Suppressor macrophage (primary cell): ENCODE measurements at places on chromosomes 4 and X.

- no peak for DNase-seq
Observed at GRCh38 chrX:123193101-123193500, 9.0 kb downstream of the GRIA3 start.

DNA sequence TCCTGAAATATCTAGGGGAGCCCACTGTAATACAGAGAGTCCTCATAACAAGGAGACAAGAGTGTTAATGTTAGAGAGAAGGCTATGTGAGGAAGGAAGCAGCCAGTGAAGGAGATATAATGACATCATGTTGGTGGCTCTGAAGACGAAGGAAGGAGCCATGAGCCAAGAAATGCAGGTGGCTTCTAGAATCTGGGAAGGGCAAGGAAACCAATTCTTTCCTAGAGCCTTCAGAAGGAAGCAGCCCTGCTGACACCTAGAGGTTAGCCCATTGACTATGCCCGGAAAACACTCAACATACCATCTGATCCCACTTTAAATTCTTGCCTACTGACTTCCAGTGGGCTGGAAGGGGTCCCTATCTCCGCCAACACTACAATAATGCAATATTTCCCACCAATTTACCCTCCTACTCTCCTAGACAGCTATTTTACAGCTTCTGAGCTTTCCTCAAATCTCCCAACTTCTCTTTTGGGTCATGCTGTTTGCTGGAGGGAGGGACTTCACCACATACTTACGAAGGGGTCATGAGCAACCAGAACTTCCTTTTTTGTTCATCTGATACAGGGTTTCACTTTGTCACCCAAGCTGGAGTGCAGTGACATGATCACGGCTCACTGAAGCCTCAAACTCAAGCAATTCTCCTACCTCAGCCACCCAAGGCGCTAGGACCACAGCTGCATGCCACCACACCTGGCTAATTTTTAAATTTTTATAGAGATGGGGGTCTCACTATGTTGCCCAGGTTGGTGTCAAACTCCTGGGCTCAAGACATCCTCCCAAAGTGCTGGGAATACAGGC is 25.2 kb upstream of the G3BP2 start:
- DNase-seq: peak; percentile 77

- no peak for DNase-seq
Observed at GRCh38 chr4:48305508-48305907, 35.8 kb upstream of the SLAIN2 start.

- no peak for DNase-seq
Observed at GRCh38 chr4:81378386-81378785, 93.3 kb downstream of the RASGEF1B start.

GRCh38 chrX:136106920-136107528 is 40.3 kb upstream of the FHL1 start:
- no peak for DNase-seq

GRCh38 chrX:30819080-30819479 is 70.0 kb downstream of the TAB3 start:
- no peak for DNase-seq

DNA sequence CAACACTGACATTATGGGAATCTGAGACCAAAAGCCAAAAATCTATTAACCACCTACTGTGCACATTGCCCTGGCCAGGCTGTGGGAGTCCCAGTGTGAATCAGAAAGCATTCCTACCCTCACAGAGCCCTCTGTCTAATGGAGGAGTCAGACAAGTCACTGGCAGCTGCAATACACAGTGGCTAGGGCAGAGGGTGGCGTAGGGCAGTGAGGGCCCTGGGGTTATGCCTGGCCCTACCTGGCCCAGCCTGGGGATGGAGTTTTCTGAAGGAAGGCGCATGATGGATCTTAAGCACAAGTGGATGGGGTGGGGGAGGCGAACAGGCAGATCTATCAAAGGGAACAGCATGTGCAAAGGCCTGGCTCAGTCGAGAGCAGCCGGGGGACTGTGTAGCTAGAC is 10.8 kb downstream of the JAKMIP1 start:
- DNase-seq: no peak

- DNase-seq: no peak
Observed at GRCh38 chr4:106273831-106274230, 42.2 kb downstream of the TBCK start.

GRCh38 chr4:53633608-53634007 is 42.3 kb upstream of the LNX1 start:
- peak; percentile 11 for DNase-seq

DNA sequence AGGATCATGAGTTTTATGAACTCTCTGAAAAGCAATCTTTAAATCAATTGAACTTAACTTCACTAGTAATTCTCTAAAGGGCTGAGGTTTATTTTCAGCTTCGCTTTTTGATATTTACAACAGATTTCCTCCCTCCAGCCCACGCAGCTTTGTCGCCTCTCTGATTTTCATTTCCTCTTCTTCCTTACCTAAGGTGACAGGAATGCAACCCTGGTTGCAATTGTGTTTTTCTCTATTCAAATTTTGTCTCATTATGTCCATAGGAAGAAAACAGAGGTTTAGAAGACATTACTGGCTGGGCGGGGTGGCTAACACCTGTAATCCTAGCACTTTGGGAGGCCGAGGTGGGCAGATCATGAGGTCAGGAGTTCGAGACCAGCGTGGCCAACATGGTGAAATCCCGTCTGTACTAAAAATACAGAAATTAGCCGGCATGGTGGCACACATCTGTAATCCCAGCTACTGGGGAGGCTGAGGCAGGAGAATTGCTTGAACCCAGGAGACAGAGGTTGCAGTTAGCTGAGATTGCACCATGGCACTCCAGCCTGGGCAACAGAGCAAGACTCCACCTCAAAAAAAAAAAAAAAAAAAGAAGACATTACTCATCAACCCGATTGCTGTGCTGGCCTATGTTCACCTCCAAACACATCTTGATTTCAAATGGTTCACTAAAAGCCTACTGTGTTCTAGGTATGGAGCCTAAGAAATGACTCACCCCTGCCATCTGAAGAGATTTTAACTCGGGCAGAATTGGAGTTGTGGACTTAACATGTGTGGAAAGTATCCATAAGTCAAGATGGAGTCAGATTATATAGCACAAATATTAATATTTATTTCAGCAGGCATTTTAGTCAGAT is 36.8 kb downstream of the VSIG4 start:
- peak; percentile 59 for DNase-seq

DNA sequence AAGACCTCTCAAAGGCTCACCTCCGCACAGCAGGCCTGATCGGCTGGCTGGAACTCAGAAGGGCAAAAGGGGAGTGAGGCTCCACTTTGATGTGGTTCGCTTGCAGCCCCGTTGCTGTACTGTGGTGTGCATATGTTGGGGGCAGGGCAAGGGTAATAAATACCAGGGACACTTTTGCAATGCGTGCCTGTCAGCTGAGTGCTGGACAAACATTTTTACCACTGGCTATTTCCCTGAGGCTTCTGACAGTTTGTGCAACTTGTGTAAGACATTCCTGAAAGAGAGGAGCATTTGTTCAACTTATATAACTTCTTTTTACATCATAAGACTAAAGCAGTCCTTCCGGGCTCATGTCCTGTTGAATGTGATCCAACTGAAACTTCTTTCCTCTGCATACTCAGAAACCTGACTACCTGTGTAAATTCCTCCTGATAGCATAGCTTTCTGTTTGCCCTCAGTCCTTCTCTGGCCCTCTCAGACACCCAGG is 82.3 kb downstream of the SPRY1 start:
- DNase-seq: peak; percentile 26

DNA sequence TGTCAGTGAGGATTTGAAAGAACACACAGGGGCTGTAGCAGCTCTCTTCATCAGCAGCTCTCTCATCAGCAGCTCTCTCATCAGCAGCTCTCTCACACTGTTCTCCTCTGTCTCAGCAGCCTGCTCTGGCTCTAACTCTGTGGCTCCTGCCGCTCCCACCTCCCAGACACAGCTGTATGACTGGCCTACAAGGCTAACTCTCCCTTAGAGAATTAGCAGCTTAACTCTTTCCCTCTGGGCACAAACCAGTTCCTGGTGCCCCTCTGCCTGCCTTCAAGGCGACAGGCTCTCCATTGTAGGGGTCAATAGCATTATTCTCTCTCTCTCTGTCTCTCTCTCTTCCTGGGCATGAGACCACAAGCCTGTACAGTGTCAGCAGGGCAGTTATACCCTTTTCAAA is 385.6 kb upstream of the PCDH10 start:
- no peak for DNase-seq

- no peak for DNase-seq
Observed at GRCh38 chr4:8856835-8857621, 14.6 kb downstream of the HMX1 start.

GRCh38 chr4:186105647-186106321 is 1.3 kb downstream of the FAM149A start:
- no peak for DNase-seq

- no peak for DNase-seq
Observed at GRCh38 chr4:37687681-37688080, 1.5 kb upstream of the RELL1 start.

DNA sequence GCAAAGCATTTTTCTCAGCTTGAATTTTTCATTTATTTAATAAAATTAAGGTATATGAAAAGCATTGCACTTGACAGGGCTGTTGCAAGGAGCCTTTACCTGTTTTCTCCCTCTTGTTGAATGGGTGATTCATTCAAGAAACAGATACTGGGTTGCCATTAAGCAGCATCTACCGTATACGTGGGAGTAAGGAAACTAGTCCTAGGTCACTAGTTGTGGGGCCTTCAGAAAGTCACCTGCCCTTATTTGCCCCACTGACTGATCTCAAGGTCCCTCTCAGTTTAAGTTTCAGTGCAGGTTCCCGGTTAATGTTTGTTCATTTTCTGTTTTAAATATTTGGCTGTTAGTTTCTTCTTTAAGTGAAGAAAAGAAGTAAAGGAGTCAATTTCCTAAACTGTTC is 34.0 kb downstream of the LHFPL1 start:
- DNase-seq: no peak

GRCh38 chr4:152815078-152815477 is 35.3 kb downstream of the ARFIP1 start:
- peak; percentile 45 for DNase-seq

DNA sequence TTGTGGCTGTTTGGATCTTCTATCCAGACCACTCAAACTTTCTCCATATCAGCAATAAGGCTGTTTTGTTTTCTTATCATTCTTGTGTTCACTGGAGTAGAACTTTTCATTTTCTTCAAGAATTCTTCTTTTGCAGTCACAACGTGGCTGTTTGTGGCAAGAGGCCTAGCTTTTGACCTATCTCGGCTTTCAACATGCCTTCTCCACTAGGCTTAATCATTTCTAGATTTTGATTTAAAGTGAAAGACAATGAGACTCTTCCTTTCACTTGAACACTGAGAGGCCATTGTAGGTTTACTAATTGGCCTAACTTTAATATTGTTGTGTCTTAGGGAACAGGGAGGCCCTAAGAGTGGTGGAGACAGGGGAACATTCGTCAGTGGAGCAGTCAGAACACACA is 19.1 kb downstream of the FGF2 start:
- DNase-seq: no peak

- DNase-seq: no peak
Observed at GRCh38 chr4:102525504-102525903, 24.3 kb downstream of the NFKB1 start.

- no peak for DNase-seq
Observed at GRCh38 chr4:167079762-167080161, 154.5 kb downstream of the SPOCK3 start.

DNA sequence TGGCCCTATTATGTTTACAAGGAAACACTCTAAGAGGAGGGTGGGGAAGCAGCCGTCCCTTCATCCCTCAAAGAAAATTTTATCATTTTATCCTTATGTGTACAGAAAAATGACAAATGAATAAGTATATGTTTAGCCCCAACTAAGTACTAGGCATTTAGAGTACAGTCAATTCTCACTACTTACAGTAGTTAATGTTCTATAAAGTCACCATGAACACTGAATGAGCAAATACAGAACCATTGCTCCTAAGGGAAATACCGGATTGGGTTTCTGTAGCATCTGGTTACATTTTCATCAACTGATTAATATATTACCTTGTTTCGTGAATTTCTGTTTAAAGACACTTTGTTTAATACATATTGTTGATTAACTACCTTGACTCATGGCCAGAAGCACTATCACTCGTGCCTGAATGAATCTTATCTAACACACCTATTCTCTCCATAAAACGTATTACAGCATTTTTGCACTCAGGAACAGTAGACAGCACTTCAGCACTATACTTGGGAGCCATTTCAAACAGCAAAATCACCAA is 109.3 kb downstream of the ASB9 start:
- no peak for DNase-seq

GRCh38 chrX:39613482-39613995 is 484.2 kb downstream of the BCOR start:
- DNase-seq: peak; percentile 53

- DNase-seq: no peak
Observed at GRCh38 chr4:38512840-38513239, 151.2 kb upstream of the KLF3 start.

GRCh38 chrX:10502961-10503360 is 117.4 kb downstream of the MID1 start:
- DNase-seq: no peak

GRCh38 chrX:153505361-153505760 is 10.6 kb downstream of the BGN start:
- DNase-seq: no peak

GRCh38 chr4:3218824-3219760 is 29.9 kb upstream of the MSANTD1 start:
- DNase-seq: no peak

GRCh38 chrX:2503591-2504500 is 3.1 kb upstream of the DHRSX start:
- no peak for DNase-seq

DNA sequence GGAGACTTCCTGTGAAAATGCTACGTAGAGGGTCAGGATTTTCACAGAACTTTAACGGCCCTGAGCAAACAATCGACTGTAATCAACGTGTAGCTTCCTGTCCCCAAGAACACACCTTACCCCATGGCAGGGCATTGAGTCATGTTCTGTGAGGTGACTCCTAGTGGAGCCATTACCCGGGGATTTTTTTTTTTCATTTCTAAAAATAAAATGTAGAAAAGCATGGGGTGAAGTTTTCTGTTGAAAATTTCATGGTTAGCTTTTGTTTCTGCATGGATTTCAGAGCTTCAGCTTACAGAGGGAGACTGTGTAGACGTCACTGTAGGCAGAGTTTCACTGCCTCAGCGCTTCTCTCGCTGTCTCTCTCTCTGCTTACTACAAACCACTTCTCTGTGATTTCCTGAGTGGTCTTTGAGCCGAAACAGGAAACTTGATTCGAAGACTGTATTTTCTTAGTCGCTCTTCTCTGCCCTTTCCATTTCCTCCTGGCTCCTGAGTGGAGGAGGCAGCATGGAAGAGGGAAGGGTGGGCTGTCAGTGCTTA is 111.7 kb downstream of the NFKB1 start:
- no peak for DNase-seq

GRCh38 chrX:101759000-101759399 is 99.3 kb upstream of the ARMCX2 start:
- DNase-seq: peak; percentile 56

- DNase-seq: peak; percentile 59
Observed at GRCh38 chrX:70338290-70338689, 48.4 kb downstream of the KIF4A start.

DNA sequence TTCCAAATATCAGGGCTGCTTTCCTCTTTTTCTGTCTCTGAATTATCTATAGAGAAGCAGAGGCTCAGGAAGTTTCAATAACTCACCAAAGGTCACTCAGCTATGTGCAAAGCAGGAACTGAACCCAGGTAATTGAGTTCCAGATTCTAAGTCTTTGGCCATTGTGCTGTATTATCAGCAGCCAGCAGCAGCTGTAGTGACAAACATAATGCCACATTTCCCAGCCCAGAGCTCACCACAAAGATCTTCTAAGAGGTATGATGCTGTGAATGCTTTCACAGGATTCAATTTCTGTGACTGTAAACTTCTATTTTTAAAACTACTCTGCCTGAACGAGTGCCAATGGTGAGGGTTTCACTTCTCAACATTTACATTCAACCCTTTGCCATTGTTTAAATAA is 56.4 kb downstream of the SPOCK3 start:
- no peak for DNase-seq
